Stimulated activated CD4-positive, alpha-beta T cell treated with anti-CD3 and anti-CD28 coated beads, TNF-alpha, amount 100 ng/mL, for 24 hours (primary cell): ENCODE measurements at places on chromosomes 4 and X.

GRCh38 chrX:47215291-47215900 lies 3.1 kb upstream of the CDK16 start:
- no peak for DNase-seq

GRCh38 chr4:52995360-52996030 lies 133.4 kb downstream of the RASL11B start:
- no peak for DNase-seq

- no peak for DNase-seq
Measured at GRCh38 chrX:15881381-15881897, 26.8 kb upstream of the AP1S2 start.

DNA sequence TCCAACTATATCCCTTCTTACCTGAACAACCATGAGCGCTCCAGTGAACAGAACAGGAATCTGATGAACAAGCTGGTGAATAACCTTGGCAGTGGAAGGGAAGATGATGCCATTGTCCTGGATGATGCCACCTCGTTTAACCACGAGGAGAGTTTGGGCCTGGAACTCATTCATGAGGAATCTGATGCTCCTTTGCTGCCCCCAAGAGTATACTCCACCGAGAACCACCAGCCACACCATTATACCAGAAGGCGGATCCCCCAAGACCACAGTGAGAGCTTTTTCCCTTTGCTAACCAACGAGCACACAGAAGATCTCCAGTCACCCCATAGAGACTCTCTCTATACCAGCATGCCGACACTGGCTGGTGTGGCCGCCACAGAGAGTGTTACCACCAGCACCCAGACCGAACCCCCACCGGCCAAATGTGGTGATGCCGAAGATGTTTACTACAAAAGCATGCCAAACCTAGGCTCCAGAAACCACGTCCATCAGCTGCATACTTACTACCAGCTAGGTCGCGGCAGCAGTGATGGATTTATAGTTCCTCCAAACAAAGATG lies 870.2 kb downstream of the ADGRL3 start:
- DNase-seq: no peak

- no peak for DNase-seq
Measured at GRCh38 chr4:52961666-52962412, 99.7 kb downstream of the RASL11B start.

DNA sequence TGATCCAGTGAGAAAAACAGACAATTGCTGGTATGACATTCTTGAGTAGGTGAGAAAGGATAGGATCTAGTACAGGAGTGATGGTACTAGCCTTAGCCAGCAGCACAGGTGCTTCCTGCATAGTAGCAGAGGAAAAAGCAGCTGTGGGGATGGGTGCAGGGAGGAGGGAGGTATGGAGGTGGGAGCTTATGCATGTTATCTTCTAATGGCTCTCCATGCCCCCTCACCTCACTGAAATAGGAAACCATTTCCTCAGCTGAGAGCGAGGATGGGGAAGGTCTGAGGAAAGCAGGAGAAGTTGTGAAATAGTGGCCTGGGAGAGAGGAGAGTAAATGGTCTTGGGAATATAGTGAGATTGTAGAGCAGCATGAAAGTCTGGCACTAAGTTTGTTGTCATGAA lies 136.3 kb downstream of the TMEM164 start:
- DNase-seq: no peak

- no peak for DNase-seq
Measured at GRCh38 chrX:109635146-109635545, 10.2 kb upstream of the KCNE5 start.
